ENCODE measurements at places on chromosomes 7 and 10.

DNA sequence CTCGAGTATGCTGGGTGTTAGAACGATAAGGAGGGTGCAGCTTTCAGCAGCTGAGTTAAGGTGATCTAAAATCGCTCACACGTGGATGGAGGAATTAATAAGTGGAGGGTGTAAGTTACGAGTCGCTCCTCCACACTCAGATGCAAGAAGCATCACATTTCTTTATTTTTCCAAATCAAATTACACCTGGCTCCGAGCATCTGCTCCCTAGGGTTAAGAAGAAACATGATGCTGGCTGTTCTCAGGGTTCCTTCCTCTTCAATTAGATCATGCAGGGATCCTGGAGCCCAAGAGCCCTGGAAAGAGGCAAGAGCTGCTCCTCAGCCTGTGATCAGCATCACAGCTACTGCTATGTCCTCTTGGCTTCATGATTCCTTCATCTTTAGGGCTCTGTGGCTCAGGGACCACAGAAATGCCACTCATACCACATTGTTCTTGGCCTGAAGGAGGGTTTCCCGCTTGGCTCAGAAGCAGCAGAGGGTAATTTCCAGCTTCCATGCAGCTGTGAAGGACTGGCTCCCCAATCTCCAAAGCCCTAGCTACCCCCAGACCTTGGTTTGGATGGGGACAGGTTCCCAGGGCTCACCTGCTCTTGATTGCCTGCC is 235.9 kb upstream of the ZNF32 start:
- DNase-seq: no peak

- no peak for DNase-seq
Observed at GRCh38 chr10:125273023-125273422, 112.7 kb upstream of the CTBP2 start.

- no peak for DNase-seq
Observed at GRCh38 chr7:369476-370258, 79.7 kb downstream of the FOXL3 start.

DNA sequence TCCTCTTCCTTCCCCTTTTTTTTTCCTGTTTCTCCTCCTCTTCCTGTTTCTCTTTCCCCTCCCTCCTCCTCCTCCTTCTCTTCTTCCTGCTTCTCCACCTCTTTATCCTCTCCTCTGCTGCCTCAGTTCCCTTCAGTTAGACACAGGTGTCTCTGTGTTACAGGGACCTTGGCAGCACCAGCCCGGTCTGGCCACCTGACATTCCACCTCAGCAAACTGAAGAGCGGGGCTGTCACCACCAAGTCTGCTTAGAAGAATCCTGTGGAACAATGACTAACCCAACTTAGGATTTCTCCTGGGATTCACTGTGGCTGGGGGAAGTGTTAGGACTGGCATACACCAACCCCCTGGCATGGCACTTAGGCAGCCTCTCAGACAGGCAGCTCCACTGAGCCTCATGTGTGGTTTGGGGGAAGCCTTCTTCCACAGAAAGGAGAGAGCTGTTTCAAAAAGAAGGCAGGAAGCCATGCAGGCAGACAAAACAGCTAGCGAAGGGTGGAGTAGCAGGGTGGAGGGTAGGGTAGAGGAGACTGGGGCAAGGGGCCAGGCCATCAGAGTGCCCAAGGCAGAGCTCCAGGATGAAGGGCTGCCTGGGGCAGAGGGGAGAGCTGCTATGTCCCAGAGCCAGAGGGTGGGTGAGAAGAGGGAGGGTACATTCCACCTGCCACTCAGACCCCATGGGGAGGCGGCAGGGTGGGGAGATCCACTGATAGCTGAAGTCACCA is 13.2 kb upstream of the GDF10 start:
- no peak for DNase-seq

DNA sequence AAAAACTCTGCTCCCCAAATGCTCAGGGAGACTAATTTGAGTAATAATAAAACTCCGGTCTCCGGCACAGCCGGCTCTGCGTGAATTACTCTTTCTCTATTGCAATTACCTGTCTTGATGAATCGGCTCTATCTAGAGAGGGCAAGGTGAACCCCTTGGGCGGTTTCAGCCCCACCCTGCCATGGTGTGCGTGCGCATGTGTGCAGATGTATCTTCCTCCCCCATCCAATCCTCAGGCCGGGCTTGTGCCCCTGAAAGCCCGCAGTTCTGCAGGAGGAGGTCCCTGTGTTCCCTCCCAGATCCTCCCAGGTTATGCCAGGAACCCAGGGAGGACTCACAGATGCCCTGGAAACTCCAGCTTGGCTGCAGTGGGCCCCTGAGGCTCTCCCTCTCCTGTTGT is 48.3 kb upstream of the MYL10 start:
- no peak for DNase-seq

GRCh38 chr7:75989500-75990388 is 4.7 kb downstream of the TMEM120A start:
- DNase-seq: peak; percentile 56

- no peak for DNase-seq
Observed at GRCh38 chr7:45031829-45032228, 31.8 kb downstream of the CCM2 start.

- DNase-seq: no peak
Observed at GRCh38 chr7:37311355-37311754, 137.3 kb downstream of the ELMO1 start.

GRCh38 chr10:92573091-92573797 is 649 bp downstream of the IDE start:
- peak; percentile 29 for DNase-seq

GRCh38 chr10:102113956-102114857 is 6.0 kb downstream of the LDB1 start:
- DNase-seq: no peak

DNA sequence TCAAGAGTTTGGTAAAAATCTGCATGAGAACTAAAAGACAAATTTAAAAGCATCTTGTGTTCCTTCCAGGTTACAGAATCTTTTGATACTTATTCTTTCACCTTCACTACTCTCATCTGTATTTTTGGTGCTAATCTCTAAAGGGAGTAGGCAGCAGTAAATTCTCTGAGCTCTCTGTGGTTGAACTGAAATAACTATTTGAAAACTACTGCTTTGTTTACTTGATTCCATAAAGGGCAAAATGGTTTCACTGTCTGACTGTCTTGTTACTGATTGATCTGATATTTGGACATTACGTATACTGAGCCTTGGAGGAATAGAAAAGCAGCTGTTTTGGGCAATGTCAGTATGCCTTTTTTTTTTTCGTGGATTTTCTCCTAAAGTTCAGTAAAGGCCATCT is 103.3 kb downstream of the CHRM2 start:
- DNase-seq: peak; percentile 7

GRCh38 chr7:94366832-94367231 is 27.9 kb upstream of the COL1A2 start:
- no peak for DNase-seq

- DNase-seq: no peak
Observed at GRCh38 chr10:117350909-117351308, 24.3 kb downstream of the PDZD8 start.

GRCh38 chr7:114085313-114085591 is 166.4 kb upstream of the PPP1R3A start:
- peak; percentile 39 for DNase-seq

DNA sequence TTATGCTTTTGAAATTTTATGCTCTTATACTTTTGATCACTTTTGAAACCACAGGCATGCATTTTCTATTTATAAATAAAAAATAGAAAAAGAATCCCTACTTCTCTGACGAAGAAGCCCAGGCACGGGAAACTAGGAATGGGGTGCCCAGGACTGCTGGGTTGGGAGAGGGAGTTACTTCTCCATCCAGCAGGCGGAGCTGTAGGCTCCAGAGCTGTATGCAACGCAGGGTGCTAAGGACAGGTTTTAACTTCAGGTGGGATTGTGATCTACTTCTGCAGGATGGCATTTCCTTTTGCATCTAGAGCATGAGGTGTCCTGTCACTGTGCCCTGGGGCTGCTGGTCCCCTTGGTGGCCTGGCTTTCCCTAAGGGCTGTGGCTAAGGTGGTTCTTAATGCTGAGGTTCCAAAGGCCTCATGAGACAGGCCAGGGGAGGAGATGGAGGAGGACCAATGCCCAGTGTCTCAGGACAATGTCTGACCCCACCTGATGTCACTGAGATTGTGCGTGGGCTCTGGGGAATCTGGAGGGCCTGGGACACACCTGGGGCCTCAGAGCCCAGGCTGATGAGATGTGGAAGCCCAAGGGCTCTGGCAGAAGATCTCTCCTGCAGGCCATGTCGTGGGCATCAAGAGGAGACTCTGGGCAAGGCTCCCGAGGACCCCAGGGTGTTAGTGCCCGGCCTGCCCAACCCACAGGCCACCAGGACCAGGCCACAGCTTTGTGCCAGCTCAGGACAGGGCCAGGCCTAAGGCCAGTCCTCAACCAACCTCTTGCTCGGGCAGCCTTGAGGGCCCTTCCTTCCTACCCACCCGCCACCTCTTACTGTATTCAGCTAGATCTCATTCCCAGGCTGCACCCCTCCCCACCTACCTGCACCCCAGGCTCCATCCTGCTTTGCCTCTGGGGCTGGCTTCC is 507 bp downstream of the CCDC201 start:
- no peak for DNase-seq

DNA sequence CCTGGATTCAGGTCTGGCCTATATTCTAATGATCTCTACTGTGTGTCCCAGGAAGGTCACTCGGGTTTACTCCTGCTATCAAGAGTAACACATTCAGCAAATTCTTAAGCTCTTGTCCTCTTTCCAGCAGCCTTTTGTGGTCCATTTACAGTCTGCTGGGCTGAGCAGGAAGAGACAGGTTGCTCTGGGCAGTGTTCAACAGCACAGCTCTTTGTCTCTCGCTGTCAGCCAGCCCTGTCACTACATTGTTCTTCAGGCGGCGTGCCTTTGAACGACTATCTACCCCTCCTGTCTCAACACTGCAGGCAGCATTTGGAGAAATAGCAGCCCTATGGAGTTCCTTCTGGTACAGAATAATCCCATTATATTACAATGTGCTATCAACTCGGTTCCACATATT is 192.2 kb upstream of the TBX20 start:
- DNase-seq: no peak

DNA sequence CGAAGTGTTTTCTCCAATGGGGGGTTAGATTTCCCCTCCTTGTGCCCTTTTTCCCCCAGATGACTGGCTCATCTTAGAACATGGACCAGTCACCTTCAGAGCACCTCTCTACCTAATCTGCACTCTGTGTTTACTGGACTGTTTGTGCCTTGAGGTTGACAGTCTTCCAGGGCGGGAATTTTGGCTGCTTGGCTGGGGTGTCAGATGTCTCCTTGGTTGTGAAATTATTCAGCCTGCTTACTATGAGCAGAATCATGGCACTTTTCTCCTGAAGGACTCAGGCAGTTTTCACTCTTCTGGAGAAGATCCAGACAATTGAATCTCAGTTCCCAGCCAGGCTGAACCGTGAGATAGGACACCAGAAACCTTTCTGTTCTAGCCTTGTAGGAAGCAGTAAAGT is 60.3 kb upstream of the NFKB2 start:
- no peak for DNase-seq

- DNase-seq: no peak
Observed at GRCh38 chr10:106716381-106716780, 448.1 kb downstream of the SORCS1 start.

GRCh38 chr10:9331583-9332008 is 1277.1 kb downstream of the GATA3 start:
- DNase-seq: peak; percentile 54

GRCh38 chr10:44697116-44697515 is 214.0 kb upstream of the TMEM72 start:
- no peak for DNase-seq

- DNase-seq: no peak
Observed at GRCh38 chr10:95121904-95122303, 52.6 kb upstream of the CYP2C8 start.

DNA sequence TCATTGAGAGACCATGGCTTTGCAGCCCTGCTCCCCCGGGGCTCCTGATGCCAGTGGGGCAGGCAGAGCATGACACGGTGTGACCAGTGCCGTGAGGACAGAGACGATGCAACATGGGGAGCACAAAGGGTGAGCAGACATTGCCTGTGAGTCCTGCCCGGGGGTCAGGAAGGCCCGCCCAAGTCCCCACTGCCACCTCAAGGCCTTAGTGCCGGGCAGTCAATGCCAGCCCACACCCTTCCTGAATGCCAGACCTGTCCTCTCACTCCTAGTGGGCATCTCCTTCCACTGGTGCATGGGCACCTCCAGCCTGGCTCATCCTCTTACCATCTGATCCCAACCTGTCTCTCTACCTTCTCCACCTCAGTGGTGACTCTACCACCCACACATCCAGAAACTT is 157.9 kb upstream of the ZMIZ1 start:
- no peak for DNase-seq

DNA sequence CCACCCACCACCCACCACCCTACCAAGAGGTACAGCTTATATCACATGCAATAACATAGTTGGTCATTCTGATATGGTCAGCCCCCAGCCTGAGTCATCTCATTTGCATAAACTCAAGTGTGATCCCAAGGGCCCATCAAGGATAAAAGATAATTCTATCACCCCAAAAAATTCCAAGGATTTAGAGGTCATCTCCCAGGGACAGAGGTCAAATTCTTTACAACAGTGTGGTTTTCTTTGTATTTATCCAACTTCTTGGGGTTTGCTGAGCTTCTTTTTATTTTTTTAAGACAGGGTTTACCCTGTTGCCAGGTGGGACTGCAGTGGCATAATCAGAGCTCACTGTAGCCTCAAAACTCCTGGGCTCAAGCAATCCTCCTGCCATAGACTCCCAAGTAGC is 9.4 kb upstream of the GTPBP10 start:
- DNase-seq: no peak

DNA sequence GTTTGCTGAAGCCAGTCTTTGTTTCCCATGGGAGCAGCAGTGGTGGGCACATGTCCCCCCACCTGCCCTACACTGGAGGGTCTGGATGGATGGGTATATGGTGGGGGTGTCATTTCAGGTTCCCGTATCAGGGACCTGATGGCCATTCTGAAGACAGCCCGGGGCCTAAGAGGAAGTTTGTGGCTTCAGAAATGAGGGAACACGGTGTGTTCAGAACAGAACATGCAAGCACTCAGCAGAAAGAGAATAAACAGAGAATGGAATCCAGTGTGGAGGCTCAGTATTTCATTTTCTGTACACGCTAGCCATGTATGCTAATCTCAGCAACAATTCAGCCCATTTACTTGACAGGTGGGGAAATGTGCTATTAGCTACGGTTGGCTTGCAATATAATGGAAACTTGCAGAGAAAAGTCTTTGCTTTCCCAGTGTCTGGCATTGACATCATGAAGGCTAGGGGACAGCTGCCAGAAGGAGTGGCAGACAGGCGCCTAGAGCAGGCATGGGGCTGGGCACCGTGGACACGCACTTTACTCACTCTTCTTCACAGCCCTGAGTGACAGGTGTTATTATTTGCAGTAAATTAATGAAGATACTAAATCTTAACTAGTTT is 98.6 kb downstream of the ELMO1 start:
- no peak for DNase-seq

DNA sequence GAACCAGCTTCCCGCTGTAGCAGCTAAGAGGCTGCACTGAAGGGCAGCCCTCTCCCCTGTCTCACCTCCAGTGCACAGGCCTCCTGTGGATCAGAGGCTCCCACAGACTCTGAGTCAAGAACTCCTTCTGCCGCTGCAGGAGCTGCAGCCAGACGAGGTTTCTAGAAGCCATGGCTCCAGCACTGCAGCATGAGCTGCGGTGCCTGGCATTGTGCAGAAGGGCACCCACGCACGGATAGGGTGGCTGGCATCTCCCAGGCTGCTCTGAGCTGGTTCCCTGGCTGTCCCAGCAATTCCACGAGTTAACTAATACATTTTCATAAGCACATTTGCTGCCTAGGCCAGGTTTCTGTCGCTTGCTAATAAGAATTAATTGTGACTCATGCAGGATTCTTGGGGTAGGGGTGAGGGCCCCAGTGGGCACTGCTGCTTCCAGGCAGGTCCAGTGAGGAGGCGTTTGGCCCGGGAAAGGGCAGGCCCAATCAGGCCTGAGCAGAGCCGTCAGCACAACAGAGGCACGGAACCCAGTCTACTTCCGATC is 594.2 kb downstream of the DNAJB6 start:
- no peak for DNase-seq

- peak; percentile 19 for DNase-seq
Observed at GRCh38 chr10:35821339-35821911, 179.3 kb upstream of the FZD8 start.
